ENCODE measurements at places on chromosomes 1 and 21. TPM values are rescaled to one million over a fixed set of nuclear protein-coding genes. Genes with fewer than 3 reads are reported as not detected.
A peak's percentile ranks its signal among the peaks of the same experiment; 100 is the strongest.

DNA sequence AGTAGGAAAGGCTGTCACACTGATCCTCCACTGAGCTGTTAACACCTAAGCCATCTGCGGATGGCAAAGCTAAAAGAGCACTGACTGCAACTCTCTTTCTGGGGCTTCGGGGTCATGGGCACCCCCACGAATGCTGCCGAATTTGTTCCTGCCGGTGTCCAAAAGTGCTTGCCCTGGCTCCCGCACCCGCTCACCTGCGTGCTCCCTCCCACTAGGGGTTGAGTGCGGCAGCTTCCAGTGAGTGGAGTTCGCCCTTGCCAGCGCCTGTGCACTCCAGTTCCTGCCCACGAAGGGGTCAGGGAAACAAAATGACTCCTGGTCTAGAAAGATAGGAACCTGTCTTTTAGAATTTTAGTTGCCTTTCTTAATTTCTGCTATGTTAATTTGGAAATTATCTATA lies 78.7 kb downstream of the IFI44 start:
- DNase-seq: no peak
- no peak overlapping the region for H3K4me3 ChIP-seq
- no peaks in the 10 kb centered on the region for H3K4me1 ChIP-seq
- no peaks in the 10 kb centered on the region for H3K27me3 ChIP-seq
- no peaks in the 10 kb centered on the region for H3K36me3 ChIP-seq
- H3K27ac ChIP-seq: no peak overlapping the region

- DNase-seq: peak; percentile 77
- peaks cover 23% of the 10 kb centered on the region for H3K4me1 ChIP-seq
- peak overlapping the region; percentile 98 for H3K4me3 ChIP-seq
- no peaks in the 10 kb centered on the region for H3K27me3 ChIP-seq
Observed at GRCh38 chr1:150235294-150235851, 539 bp downstream of the ANP32E start.

DNA sequence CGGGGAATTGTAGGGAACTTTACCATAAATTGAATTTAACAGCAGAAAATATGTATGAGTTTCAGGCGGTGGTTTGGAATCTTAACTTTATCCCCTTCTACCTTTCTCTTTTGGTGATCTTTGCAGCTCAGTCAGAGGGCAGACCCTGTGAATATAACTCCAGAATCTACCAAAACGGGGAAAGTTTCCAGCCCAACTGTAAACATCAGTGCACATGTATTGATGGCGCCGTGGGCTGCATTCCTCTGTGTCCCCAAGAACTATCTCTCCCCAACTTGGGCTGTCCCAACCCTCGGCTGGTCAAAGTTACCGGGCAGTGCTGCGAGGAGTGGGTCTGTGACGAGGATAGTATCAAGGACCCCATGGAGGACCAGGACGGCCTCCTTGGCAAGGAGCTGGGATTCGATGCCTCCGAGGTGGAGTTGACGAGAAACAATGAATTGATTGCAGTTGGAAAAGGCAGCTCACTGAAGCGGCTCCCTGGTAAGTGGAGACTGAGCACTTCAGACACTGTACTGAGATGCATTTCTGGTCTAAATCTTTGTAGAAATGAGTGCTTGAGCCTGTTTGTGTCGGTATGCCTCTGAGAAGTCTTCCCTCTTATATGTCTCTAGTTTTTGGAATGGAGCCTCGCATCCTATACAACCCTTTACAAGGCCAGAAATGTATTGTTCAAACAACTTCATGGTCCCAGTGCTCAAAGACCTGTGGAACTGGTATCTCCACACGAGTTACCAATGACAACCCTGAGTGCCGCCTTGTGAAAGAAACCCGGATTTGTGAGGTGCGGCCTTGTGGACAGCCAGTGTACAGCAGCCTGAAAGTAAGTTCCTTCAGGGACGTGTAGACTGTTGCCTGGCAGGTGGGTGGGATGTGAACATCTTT lies 1.5 kb downstream of the CCN1 start:
- no peaks in the 10 kb centered on the region for H3K36me3 ChIP-seq
- H3K27ac ChIP-seq: no peak overlapping the region
- no peak for DNase-seq
- no peak overlapping the region for H3K4me3 ChIP-seq

SCMH1 gene
- 83.6 TPM for total RNA-seq

FAM3B gene
- total RNA-seq: not detected

DNA sequence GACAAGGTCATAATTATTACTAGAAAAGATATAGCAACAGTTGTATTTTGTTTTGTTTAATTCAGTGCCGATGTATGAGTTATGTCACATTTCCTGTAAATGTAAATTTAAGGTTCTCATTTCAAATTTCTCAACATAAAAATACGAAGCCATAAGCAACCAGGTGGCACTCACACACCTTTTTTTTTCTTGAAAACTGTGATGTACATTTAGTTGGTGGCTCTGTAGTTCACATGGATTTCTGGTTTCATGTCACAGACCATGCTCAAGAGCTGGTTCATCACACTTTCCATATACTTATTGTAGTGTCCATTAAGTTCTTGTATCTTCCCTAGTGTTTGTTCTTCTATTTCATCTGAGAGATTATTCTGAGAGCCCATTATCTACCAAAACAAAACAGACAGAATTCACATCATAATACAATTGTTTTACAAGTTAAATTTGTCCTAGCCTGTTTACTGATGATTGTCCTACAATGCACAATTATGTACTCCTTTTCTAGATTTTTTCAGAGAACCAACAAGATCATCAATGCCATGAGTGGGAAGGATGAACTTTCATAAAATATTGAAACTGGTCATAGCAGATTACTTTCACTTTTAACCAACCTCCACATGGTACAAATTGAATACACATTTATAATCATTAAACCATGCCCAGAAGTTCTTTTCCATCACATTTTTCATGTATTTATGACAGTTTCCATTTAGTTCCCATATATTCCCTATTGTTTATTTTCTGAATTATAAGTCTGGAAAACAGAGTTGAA lies 17.1 kb downstream of the ATP6V1G3 start:
- peak overlapping the region; percentile 13 for H3K4me3 ChIP-seq
- no peaks in the 10 kb centered on the region for H3K27me3 ChIP-seq
- peak overlapping the region; percentile 96 for H3K27ac ChIP-seq

GRCh38 chr21:25967901-25968438 lies 202.6 kb downstream of the APP start:
- DNase-seq: peak; percentile 50
- peak overlapping the region; percentile 79 for H3K27ac ChIP-seq
- H3K27me3 ChIP-seq: no peaks in the 10 kb centered on the region

DNA sequence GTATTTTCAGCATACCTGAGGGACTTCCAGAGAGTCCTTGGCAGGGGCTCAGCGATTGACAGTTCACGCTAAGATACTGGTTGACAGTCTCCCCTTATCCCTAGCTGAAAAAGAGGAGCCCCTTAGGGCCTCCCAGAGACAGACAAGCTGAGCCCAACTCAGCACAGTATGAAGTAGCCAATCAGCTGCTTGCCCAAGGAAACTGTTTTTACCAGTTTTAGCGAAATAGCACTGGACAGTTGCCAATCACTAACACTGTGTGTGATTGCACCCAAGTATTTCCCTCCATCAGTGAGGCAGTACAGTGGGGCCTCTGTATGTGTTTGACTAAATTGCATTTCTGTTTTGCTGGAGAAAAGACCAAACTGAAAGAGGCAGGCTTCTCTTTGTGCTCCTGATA lies 27.0 kb downstream of the KHDRBS1 start:
- no peak overlapping the region for H3K4me3 ChIP-seq
- no peak overlapping the region for H3K27ac ChIP-seq
- no peak for DNase-seq
- peaks cover 44% of the 10 kb centered on the region for H3K36me3 ChIP-seq
- H3K4me1 ChIP-seq: no peaks in the 10 kb centered on the region
- no peaks in the 10 kb centered on the region for H3K27me3 ChIP-seq

- H3K27ac ChIP-seq: no peak overlapping the region
- no peaks in the 10 kb centered on the region for H3K4me1 ChIP-seq
- H3K36me3 ChIP-seq: no peaks in the 10 kb centered on the region
- H3K4me3 ChIP-seq: no peak overlapping the region
- DNase-seq: no peak
Observed at GRCh38 chr1:222275001-222275728, 272.7 kb downstream of the HHIPL2 start.

TRIM46 gene
- total RNA-seq: 5.1 TPM

- H3K27me3 ChIP-seq: no peaks in the 10 kb centered on the region
- peak; percentile 77 for DNase-seq
- no peaks in the 10 kb centered on the region for H3K36me3 ChIP-seq
- H3K4me1 ChIP-seq: peaks cover 99% of the 10 kb centered on the region
- peak overlapping the region; percentile 40 for H3K27ac ChIP-seq
Observed at GRCh38 chr1:182671750-182672486, 12.5 kb downstream of the RGS8 start.

DNA sequence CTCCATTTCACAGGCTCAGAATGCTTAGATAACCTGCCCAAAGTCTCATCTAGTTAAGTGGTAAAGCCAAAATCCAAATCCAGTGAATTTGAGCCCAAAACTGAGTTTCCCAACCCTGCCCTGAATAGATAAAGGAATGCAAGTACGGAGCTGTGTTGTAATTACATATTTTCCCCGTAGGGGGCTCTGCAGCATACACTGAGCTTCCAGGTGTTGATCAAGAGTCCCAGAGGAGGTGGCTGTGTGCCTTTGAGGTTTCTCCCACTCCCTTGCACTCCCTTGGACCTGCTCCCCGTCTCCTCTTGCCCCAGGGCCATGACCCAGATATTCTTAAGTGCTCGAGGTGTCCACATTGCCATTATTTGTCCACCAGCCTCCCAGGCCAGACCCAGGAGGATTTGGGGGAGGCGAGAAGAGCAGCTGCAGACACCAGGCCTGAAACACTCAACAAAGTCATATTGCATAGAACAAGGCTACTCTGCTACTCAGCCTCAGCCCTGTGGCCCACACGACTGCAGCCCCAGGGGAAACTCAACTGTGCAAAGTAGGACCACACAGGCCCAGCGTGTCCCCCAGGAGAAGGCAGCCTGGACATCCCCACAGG lies 18.4 kb upstream of the LY9 start:
- no peaks in the 10 kb centered on the region for H3K27me3 ChIP-seq
- peak; percentile 82 for DNase-seq
- H3K4me1 ChIP-seq: peaks cover 12% of the 10 kb centered on the region
- no peak overlapping the region for H3K27ac ChIP-seq
- H3K4me3 ChIP-seq: no peak overlapping the region
- H3K36me3 ChIP-seq: no peaks in the 10 kb centered on the region

DNA sequence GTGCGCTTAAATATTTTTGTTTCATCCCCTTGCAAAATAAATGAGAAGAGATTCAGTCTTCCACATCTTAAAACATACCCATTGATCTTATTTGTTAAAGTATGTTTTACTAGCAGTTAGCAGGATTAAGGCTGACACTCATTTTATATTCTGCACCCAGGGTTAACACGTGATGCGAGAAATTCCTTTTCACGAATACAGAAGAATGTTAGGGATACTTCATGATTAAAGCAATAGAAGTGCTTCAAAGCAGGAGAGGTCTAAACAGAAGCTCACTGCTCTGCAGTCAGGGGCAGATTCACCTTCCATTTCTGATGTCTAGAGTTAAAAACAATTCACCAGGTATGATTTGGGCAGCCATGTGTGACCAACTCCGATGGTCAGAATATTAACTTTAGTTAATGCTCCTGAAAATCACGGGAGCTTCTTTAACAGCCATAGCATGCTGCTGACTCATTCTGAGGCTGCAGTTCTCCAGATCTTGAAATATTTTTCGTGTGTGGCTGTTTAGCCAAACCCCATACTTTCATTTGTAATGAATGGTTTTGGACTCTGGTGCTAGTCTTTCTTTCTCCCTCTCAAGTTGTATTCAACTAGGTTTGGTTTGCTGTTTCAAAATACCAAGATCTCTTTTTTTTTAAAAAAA lies 19.7 kb downstream of the BCAR3 start:
- DNase-seq: no peak
- no peak overlapping the region for H3K4me3 ChIP-seq
- H3K4me1 ChIP-seq: no peaks in the 10 kb centered on the region

GRHL3 gene
- not detected for total RNA-seq

DFFA gene
- total RNA-seq: 61.9 TPM

DNA sequence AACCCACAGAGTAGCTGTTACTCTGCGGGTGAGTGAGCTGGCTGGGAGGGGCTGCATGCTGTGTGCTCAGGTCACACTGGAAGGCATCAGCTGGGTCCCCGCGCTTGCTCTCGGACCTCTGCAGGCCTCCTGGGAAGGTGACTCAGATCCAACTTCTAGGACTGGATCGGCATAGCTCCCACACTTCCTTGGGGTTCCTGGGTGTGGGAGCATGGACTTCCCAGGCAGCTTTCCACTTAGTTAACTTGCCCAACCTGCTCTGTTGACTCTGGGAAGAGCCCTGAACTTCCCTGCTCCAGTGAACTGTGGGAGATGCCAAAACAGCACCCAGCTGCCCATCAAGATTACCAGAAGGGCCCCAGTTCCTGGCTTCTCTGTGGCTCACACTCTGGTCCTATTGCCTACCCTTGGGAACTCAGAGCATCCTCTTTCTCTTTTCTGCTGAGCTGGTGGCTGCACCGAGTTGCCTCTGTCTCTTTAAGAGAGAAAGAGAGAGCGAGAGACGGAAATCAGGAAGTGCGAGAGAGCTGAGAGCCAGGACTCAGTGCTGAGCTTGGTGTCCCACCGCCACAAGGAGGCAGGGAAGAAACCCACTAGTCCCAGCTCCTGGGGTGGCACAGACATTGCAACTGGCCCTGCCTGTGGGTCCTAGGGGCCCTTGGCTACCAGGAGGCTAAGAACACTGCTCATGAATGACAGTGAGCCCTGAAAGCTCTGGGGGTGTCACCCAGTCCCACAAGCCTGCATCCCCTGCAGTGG lies at the start of gene IKBKE:
IKBKE (plus strand) TSS at position 544 of the 759 bp plus-strand sequence. CDS start 2,752 bp downstream, outside the sequence.
- H3K4me3 ChIP-seq: peak within 1 kb of the TSS; percentile 94
- peaks cover 9% of the 10 kb centered on the region for H3K36me3 ChIP-seq
- DNase-seq: peak; percentile 92
- peak within 1 kb of the TSS; percentile 98 for H3K27ac ChIP-seq

MR1 gene
- total RNA-seq: 37.3 TPM

DNA sequence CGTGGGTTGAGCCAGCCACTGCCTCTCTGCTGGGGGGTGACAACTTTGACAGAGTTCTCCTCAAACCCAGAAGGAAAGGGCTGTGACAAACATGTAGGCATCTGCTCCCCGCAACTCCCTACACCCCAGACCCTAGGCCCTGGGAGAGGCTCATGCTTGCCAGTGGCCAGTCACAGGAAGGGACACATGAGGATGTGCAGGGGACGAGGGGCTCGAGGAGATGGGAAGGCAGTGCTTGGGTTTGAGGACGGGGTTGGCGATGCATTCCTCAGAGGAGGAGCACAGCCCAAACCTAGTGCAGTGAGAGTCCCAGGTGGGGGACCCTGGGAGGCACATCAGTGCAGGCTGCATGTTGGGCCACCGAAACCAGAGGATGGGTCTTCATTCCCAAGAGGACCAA lies 62.1 kb downstream of the STUM start:
- no peak for DNase-seq
- H3K36me3 ChIP-seq: no peaks in the 10 kb centered on the region
- no peaks in the 10 kb centered on the region for H3K4me1 ChIP-seq
- no peaks in the 10 kb centered on the region for H3K27me3 ChIP-seq

C1QTNF12 gene
- 2.5 TPM for total RNA-seq

- no peak overlapping the region for H3K27ac ChIP-seq
- H3K36me3 ChIP-seq: no peaks in the 10 kb centered on the region
- no peak for DNase-seq
- no peak overlapping the region for H3K4me3 ChIP-seq
Observed at GRCh38 chr1:185573677-185574076, 160.5 kb upstream of the HMCN1 start.

GRCh38 chr1:47444562-47445465 lies 7.0 kb downstream of the FOXD2 start:
- no peaks in the 10 kb centered on the region for H3K36me3 ChIP-seq
- no peak overlapping the region for H3K27ac ChIP-seq
- H3K4me1 ChIP-seq: peaks cover 20% of the 10 kb centered on the region
- peak; percentile 52 for DNase-seq
- peak overlapping the region; percentile 62 for H3K4me3 ChIP-seq
- H3K27me3 ChIP-seq: no peaks in the 10 kb centered on the region

AIRE gene
- total RNA-seq: not detected

Data from Karpas-422 (cell line).